ENCODE measurements at places on chromosomes 5 and 9.
A peak's percentile ranks its signal among the peaks of the same experiment; 100 is the strongest.

DNA sequence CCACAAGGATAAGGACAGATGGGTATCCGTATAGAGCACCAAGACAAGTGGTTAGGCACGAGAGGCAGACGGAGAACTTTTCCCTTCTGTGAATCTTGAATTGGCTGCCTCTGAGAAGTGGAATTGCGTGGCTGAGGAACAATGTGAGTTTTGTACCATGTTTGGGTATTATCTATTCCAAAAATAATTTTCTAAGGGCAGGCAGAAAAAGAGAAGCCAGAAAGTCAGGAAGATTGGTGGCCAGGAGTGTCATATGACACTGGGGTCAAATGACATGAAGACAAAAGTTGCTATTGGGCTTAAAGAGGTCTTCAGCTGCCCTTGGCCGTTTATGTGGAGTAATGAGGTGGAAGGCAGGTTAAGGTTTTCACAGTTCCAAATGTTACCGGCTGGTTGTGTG is 14.5 kb downstream of the HABP4 start:
- DNase-seq = no peak

DNA sequence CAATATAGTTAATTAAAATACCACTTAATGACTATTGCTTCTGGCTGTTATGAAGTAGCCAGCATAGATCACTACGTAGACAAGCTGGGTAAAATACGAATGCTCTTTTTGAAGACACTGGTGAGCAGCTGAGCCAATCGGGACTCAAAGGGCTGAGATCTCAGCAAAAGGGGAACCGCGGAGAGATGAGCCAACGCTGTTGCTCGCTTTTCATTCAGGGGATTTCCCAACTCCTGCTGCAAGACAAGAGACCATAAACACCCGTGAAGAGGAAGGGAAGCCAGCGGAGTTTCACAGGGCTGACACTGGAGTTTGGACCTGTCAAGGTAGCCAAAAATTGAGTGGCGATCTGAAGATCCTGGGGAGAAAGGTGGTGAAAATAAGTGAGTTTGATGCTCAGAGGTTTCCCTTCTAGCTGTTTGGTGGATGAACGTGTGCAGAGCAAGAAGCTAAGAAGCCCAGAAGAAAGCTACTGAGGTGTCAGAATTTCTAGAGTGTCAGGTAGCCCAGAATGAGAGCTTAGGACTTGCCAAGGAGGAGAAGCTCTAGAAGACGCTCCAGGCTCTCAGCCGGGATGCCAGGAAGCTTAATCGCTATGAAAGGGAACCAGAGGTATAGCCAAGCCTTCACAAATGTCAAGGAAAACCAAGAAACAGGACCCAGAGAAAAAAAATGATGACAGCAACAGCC is 79.6 kb upstream of the RNU6ATAC start:
- DNase-seq = peak; percentile 21

GRCh38 chr9:82598241-82599039 is 464.5 kb downstream of the RASEF start:
- DNase-seq = no peak

DNA sequence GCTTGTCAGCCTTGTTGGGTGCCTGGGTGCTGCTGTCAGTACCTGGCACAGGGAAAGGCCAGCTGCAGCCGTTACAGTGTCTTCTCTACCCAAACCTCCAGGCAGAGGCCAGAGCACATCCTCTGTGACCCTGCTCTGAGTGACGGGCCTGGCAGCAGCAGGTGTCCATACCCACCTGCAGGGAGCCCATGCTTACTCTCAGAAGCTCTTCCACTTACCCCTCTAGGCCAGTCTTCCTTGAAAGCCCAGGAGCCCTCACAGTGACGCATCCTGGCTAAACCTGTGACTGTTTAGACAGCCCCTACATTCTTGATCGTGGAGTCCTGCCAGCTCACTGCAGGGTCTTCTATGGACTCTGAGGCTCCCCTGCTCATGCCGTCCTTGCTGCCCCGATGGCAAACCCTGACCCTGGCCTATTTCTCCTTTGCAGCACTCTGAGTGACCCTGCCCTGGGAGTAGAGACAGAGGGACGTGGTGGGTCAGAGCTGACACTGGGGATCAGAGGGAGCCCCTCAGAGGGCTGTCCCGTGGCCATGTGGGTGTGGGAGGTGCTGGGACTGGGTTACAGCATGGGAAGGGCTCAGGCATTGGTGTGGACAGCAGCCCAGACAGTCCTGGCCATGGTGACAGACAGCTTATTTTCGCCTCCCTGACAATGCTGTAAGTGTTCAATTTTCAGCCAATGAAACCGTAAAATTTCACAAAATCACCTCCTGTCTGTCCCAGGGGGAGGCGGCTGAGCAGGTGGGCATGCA is 67.6 kb upstream of the RNF130 start:
- no peak for DNase-seq

DNA sequence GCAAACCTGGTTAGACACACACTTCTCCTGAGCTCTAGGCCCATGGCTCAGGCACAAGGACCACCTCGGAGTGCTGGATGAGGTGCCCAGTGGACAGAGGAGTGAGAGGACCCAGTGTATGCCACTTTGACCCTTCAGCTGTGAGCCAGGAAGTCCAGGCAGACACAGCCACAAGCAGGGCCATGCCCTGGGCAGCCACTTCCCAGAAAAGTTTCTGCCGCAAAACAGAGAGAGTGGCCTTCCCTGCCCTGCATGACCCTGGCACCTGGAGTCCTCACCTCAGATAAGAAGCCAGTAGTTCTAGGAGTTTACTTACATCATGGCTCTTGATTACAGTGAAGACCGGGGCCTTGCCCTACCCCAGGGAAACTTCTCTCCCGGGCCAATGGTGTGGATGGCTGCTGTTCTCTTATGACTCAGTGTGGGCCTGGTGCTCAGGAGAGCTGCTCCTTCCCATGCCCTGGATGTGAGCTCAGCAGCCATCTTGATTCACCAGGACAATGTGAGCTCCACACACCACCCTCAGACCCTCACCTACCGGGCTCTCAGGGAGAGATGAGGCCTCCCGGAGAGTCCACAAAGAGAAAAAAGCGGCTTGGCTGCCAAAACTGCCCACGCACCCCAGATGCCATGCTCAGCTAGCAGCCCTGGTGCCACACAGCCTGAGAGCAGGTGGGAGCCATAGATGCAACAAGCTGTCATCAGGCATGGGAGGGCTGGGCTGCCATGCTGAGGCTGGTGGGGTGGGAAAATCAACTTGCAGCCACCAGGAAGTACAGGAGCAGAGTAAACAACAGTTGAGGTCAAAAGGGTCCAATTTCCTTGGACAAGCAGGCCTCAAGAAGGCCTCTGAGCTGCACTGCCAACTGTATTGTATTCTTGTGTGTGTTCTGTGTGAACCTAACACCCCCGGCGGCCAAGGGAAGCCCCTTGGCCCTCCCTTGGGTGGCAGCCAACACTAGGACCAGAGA is 11.7 kb upstream of the IRF1 start:
- DNase-seq = no peak

GRCh38 chr9:116327701-116328405 is 174.3 kb downstream of the PAPPA start:
- no peak for DNase-seq

GRCh38 chr5:147400881-147401280 is 109.0 kb downstream of the DPYSL3 start:
- no peak for DNase-seq

DNA sequence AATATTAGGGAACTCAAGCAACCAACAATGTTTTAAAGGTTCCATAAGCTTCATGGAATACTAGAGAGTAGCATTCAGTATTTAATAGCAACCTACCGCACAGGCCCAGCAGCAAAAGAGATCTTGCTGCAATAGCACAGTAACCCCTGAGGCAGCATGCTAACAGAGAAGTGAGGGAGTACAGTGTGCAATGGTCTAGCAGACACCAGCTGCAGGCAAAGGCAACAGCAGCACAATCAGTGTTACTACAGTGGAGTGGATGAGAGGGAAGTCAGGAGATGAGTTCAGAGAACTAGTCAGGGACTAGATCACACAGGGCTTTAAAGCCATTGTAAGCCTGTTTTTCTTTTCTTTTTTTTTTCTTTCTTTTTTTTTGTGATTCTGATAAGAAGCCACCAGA is 2.8 kb downstream of the TICAM2 start:
- DNase-seq = no peak

DNA sequence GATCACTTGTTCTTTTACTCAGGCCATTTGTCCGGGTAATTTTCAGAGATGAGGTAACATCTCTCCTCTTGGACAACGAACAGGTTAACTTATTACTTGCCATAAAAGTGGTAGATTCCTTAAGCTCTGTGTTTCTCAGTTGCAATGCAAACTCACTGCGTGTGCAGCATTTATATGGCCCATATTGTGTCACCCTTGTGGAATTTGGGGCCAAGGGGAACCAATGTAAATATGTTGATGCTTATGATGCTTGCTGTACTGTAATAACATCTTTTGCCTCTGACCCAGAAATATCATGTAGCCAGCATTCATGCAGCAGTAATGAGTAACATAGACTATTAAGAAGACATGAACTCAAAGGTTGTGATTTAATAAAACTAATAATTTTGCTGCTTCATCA is 175.8 kb downstream of the ADAMTS6 start:
- DNase-seq = no peak

- no peak for DNase-seq
Measured at GRCh38 chr9:93902780-93903655, 52.1 kb downstream of the BARX1 start.

- no peak for DNase-seq
Measured at GRCh38 chr9:17017931-17018491, 116.8 kb upstream of the CNTLN start.

GRCh38 chr5:172985596-172985995 is 2.0 kb downstream of the ATP6V0E1 start:
- no peak for DNase-seq

- DNase-seq = no peak
Measured at GRCh38 chr5:103475629-103476240, 86.9 kb downstream of the NUDT12 start.

- no peak for DNase-seq
Measured at GRCh38 chr9:108620767-108621166, 235.0 kb downstream of the ACTL7B start.

GRCh38 chr9:83706676-83707517 is 861 bp downstream of the UBQLN1 start:
- DNase-seq = peak; percentile 72

GRCh38 chr5:142690667-142691066 is 4.8 kb upstream of the FGF1 start:
- no peak for DNase-seq

DNA sequence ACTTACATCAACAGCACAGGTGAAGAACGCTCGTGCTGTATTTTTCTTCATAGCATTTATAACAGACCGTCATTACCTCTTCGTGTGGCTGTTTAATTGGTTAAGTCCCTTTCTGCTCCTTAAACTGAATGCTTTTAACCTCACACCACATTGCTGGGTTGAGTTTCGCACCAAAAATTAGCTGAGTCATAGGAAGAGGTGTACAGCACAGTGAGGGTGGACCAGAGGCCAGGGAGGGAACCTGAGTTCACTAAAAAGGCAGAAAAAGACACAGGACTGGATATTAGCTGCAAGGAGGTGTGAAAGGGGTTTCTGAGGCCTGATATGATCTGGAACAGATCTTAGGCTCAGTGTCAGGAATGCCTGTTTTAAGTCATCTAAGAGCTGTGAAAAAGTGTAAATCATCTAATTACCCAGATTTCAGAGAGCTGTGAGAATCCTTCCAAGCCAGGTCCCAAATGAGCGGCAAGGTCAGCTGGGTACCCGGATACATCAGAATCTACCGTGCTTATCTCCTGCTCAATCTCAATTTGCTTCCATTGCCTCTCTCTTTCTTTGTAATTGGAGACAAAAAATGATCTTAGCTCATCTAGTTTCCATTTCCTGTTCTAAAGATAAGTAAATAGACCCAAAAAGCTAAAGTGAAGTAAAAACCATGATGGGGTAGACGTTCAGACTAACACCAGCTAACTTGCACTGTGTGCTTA is 7.1 kb upstream of the CFAP90 start:
- DNase-seq = no peak

DNA sequence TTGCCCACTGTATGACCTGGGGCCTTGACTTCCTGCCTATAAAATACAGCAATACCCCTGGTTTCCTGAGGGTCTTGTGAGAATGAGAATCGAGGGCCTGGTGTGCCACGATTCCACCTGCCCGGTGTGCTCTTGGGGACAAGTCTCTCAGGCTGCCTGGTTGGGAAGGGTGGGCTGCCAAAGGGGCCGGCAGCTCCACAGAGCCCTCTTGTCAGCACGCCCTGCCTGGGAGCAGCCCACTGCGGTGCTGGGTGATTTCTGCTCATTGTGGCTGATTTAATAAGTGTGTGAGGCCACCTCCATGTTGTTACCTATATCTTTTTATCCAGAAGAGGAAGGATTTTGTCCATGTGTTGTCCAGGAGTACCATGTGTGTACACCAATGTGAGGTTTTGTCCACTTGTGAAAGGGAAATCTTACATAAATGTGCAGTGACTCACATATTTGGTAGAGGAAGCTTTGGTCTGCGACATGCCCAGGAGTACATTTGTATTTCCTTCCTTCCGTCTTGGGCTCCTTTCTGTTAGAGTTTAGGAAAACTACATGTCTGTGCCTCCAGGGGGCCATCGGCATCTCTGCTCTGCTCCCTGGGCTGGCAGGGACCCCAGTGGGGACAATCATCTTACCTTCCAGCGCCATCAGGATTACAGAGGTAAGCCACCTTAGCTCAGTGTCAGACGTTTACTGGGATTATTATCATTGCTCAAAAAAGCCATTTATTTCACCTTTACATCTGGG is 108.6 kb downstream of the PHF2 start:
- DNase-seq = no peak

GRCh38 chr5:617896-618295 is 5.8 kb downstream of the CEP72 start:
- DNase-seq = no peak

GRCh38 chr9:93081931-93082330 is 14.1 kb upstream of the CARD19 start:
- no peak for DNase-seq

DNA sequence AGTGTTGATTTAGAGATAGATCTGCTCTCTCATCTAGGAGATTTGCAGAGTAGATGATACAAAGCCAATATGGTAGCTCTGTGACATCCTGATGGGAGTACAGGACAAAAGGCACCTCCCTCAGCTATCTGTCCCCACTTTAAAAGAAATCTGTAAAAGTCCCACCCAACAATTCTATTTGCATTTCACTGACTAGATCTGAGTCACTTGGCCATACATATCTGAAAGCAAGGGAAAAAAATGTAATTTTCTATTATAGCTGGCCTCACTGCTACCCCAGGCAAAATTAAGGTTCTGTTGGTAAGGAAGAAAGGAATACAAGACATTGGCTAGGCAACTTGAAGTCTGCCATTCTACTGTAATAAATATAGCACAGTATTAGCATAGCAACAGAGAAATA is 96.2 kb upstream of the RNF180 start:
- no peak for DNase-seq

Measured in stimulated activated CD4-positive, alpha-beta T cell treated with anti-CD3 and anti-CD28 coated beads, Interleukin-4, amount 100 ng/mL, for 1 hour (primary cell).